GM12865 (cell line): ENCODE measurements at places on chromosomes 2 and 18.
A peak's percentile ranks its signal among the peaks of the same experiment; 100 is the strongest.

DNA sequence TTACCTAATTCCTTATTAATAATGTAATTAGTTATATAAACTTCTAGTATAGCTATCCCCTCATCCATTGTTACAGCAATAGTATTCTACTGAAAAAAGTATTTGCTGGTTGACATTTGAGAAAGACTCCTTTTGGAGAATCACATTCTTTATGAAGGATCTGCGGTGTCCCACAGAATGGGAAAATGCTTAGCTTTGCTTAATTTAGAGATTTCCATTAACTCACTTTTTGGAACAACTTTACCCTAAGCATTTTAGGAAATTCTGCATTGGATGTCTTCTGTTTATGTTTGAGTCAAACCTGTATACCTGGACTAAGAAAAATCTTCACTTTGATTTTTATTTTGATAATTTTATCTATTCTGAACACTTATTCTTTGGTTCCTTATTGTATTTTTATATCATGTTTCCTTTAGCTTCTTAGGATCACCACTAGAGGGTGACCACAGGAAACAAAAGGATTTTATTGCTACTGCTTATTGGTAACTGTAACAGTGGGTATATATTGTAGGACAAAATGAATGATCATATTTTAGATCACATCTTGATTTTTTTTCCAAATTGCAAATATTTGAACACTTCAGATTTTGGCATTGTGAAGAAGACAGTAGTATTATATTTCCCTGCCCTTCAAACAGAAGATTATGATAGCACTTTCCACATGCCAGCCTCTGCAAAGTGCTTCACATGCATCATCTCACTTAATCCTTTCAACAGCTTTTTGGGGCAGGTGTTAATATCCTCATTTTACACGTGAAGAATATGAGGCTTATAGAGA is 79.6 kb downstream of the MIB1 start:
- DNase-seq = peak; percentile 13

DNA sequence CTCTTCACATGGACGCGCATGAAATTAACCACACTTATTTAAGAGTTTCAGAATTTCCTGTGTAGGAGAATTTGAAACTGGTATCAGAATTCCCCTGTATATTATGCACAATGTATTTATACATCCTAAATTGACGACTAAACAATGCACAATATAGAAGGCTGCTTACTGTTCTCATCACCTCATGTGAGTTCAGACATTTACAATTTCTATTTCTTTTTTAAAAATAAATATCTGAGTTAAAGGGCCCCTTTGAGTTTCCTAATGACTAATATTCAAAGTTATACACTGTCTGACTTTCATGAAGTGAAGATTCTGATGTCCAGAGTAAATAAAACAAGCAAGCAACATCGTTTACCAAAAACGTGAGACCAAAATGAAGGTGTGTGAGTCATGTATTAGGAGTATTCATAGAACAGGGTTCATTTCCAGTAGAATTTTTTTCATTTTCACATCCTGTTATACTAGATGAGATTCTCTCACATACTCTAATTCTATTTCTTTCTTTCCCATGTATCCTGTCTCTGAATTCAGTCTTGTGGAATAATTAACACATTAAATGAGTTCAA is 406.2 kb downstream of the NUP35 start:
- peak; percentile 19 for DNase-seq

DNA sequence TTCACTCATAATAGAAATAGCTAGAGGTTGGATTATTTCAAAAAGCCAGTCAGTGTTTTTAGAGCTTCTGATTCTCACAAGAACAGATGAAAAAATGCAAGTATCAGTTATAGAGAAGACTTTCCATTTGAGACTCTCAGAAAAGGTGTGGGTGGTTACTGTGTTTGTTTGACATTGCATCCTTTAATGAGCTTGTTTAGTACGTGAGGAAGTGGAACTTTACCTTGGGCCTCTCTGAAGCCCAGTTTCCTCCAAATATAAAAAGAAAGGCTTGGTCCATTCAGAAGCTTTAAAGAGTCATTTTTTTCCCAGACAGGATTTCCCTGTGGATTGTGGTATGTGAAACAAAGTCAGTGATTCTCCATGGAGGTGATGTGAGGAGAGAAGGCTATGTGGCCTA is 89.9 kb upstream of the RANBP2 start:
- peak; percentile 62 for DNase-seq

- no peak for DNase-seq
Observed at GRCh38 chr2:60100034-60100433, 453.4 kb downstream of the BCL11A start.

DNA sequence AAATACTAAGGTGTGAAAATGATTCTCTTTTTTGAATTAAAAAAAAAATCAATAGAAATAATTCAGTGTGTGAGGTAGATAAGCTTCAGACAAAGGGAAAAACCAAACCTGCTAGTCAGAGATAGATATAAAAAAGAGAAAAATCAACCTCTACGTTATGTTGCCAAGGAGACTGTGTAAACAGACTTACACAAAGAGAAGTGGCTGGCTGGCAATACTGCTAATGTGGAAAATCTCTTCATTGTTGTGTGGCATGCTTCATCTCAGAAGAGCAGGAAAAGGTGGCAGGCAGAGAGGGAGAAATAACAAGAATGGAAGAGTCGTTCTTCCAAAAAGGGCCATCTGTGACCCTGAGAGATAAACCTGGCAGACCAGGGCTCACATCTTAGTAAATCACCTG is 200.8 kb downstream of the SLC8A1 start:
- no peak for DNase-seq

GRCh38 chr18:44424645-44425035 is 256.0 kb upstream of the SETBP1 start:
- DNase-seq = no peak

DNA sequence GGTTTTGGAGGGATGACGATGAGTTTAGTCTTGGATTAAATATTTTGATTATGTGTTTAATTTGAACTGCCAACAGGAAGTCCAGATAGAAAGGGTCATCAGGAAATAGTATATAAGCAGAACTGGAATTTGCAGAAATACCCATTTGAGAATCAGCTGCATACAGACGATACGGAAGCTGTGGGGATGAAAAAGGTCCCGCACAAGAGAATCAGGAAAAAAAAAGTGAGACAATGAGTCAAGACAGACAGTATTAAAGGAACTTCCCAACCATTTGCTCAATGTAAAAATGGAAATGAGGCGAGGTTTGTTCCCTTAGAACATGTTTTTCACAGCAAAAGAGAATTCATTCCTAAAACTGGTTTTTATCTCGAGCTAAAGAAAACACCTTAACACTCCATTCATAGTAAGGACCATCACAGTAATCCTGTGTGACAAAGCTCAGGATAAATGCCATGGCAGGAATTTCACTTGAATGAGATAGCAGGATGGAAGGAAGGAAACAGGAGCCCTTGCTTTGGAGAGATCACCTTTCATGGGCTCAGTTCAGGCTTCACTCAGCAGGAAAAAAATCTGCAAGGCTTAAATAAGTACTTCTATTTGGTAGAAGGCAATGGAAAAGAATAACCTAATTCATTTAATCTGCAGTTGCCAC is 29.3 kb downstream of the BCL2 start:
- DNase-seq = no peak
